ENCODE measurements at places on chromosomes 1 and 21.

GRCh38 chr1:91781901-91782622 is 103.9 kb downstream of the TGFBR3 start:
- DNase-seq: no peak

GRCh38 chr1:192809307-192810252 is 741 bp downstream of the RGS2 start:
- DNase-seq: no peak

GRCh38 chr1:115194506-115194905 is 105.2 kb upstream of the TSPAN2 start:
- DNase-seq: no peak

DNA sequence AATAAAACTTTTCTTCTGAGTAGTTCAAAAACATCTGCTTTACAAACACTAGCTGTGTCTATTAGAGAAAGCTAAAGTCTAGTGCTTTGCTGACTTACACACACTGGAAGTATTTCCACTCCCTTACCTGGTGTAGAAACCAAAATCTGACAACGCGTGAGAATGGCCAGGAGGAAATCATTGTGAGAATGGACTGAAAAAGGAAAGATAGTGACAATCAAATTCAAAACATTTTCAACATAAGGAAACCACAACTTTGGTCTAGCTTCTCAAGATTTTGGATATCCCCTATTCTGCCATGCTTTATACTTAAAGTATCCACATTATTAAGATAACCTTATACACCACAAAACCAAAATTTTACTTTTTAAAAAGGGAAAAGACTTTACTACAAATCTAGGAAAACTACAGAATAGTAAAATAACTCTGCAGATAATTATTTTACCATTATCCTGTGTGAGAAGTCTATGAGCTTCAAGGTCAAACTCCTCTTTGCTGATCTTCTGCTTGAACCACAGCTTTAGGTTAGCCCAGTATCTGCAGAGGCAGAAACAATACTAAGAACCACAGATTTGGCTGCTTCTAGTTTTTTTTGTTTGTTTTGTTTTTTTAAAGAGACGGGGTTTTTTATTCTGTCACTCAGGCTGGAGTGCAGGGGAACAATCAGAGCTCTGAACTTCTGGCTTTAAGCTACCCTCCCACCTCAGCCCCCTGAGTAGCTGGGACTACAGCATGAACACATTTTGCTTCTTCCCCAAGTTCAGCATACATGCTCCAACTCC is 6.6 kb downstream of the TADA1 start:
- no peak for DNase-seq

GRCh38 chr1:45282351-45282750 is 44.3 kb upstream of the HPDL start:
- no peak for DNase-seq

DNA sequence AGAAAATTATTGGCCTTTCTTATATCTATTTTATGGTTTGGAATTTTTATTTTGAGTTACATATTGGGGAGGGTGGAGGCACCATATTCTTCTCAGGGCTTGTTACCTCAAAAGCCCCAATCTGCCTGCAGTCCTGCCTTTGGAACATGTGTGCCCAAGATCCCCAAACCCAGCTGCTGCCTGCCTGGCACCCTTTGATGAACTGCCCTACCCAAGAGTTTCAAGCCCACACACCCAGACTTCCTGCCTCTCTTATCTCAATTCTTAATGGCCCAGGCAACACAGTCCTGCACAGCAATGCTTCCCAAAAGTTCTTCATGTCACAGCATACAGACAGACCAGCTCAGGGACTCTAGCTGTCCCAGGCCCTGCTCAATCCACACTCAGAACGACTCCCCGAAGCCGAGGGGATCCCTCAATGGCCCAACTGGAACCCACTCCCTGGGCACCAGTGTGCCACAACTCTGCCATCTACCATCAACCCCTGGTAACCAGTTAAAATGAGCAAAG is 19.2 kb downstream of the OLFML2B start:
- DNase-seq: no peak

- DNase-seq: no peak
Measured at GRCh38 chr1:83102630-83103071, 896.3 kb downstream of the TTLL7 start.

GRCh38 chr1:65341381-65341780 is 32.0 kb downstream of the DNAJC6 start:
- no peak for DNase-seq

GRCh38 chr1:83994111-83994510 is 4.8 kb downstream of the TTLL7 start:
- no peak for DNase-seq

DNA sequence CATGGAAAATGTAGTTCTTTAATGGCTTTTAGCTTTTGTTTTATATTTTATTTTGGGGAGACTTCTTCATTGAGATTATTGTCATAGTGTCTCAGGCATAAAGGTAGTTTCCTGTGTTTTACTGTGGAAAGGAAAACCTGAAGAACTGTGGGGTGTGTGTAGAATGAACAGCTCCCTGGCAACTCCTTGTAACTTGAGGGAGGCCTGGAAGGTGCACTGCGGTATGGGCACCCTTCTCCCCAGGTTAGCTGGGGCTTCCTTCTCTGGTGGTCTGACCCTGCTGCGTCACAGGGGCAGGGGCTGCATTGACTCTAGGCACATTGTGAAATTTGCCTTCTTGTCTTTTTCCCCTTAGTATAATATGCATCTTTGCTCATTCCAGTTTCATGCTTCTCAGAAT is 1.7 kb downstream of the ATP1B1 start:
- no peak for DNase-seq

- no peak for DNase-seq
Measured at GRCh38 chr1:68470388-68470970, 20.7 kb upstream of the RPE65 start.

GRCh38 chr1:52102336-52103013 is 39.4 kb upstream of the ZFYVE9 start:
- no peak for DNase-seq

DNA sequence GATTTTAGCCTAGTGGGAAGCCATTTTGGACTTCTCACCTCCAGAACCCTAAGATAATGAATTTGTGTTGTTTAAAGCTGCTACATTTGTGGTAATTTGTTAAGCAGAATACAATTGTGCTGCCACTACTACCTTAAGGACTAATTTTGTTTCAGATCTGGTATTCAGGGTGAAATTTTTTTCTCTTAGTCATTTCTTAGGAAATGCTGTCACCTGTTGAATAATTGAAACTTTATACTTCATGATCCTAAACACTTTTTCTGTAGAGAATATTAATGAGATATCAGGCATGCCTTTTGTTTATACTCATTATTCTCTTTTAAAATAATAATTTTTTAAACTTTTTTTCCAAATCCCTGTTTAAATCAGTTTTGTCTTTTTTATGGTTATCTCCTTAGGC is 246.8 kb downstream of the TGFB2 start:
- DNase-seq: no peak

DNA sequence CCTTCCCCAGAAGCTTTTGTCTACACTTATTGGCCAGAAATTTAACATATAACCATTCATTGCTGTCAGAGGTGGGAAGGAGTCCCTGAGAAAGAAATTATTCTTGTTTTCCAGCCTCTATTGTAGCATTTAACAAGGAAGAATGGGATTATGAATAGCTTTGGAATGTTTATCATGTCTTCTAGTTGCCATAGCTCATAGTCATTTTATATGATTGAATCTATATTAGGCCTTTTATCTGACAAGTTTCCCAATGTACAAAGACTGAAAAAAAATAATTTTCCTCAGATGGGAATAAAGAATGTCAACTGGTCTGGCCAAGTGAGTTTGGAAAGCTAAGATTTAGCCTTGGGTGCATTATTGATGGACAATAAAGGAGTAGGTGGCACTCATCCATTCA is 28.3 kb downstream of the PTPRC start:
- DNase-seq: no peak

GRCh38 chr1:30700528-30701257 is 22.7 kb downstream of the MATN1 start:
- no peak for DNase-seq

DNA sequence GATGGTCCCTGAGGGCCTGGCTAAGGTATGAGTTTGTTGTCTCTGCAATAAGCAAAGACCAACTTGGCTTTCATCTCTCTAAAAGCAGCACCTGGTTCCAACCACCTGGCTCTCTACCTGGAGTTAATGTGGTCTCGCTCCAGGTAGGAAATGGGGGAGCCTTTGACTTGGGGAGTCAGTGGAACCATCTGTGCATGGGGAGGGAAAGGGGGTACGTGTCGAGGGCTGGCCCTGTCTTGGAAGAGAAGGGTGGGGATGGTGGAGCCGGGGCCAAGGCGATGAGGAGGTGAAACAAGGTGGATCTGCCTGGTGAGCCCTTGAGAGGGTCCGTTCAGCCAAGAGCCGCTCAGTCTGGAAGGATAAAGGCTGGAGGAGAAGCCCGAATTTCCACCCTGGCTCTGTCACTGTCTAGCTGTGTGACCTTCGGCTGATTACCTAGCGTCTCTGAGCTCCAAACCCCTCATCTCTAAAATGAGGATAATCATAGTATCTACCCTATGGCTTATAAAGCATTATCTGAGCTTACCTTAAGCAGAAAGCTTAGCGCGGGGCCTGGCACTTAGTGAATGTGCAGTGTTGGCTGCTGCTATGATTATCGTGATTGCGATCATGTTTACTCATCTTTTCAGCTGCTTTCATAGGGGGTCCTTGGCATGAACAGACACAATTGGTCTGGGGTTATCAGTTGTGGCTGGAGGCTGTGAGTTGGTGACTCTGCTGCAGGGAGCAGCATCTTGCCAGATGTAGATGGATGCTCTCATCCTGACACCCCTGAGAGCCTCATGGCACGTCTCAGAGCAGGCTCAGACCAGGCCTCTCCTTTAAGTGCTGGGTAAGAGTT is 78.7 kb downstream of the ACTL8 start:
- no peak for DNase-seq

DNA sequence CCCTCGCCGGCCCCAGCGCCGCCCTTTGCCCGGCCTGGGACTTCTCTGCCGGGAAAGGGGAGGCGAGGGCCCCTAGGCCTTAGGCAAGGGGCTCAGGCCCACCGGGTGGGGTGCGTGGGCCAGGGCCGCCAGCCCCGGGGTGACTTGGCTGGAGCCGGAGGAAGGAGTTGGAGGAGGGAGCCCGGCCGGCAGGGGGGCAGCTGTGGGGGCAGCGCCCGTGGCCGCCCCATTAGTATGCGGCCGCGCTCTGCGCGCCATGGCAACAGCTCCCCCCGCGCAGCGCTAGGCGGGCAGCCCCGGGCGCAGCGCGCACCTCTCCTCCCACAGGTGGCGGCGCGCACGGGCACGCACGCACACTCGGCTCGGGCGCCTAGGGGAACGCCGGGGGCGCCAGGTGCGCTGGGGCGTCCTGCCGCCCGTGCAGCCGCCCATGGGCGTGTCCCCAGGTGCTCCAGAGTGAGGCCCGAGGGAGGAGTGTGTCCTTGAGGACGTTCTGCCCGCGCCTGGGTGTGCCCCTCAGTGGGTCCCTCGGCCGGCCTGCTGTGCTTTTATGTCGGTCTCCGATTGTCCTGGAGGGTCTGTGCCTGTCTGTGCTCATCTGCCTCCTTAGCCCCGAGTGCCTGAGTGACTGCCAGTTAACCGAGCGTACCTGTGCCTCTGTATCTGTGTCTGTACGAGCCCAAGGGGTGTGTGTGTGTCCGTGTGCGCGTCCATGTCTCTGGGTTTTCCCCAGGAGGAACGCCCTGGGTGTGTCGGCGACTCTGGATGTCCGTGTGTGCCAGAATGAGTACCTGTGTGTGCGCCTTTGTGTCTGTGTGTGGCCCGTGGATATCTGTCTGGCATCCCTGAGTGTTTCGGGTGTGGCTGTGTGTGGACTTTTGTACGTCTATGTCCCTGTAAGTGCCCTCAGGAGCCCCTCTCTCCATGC is 38.2 kb upstream of the WASF2 start:
- no peak for DNase-seq

- DNase-seq: no peak
Measured at GRCh38 chr1:212515329-212515760, 82.6 kb downstream of the NENF start.

GRCh38 chr1:10823000-10823401 is 26.6 kb upstream of the CASZ1 start:
- DNase-seq: no peak

DNA sequence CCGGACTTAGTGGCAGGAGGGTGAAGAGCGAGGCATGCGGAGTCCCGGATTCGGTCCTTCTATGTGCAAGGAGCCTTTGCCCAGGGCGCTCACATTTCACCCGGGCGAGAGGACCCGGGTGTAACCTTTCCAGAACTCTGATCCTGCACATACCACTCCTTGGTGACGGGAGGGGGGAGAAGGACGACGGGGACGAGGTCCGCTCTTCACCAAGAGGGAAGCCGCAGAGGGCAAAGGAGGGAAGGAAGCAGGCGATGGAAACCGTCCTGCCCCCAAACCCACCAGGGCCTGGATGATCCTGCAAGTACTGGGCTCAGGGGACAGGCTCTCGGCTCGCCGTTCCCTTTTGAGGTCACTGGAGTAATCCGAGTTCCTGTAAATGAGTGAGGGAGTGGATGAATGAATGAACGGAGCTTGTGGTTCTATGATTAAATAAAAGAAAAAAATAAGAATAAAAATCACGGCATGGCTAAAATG is 993 bp downstream of the SYPL2 start:
- DNase-seq: no peak

GRCh38 chr1:40267767-40268187 is 9.7 kb downstream of the ZMPSTE24 start:
- DNase-seq: no peak

GRCh38 chr1:221161571-221162041 is 282.4 kb downstream of the HLX start:
- DNase-seq: no peak

DNA sequence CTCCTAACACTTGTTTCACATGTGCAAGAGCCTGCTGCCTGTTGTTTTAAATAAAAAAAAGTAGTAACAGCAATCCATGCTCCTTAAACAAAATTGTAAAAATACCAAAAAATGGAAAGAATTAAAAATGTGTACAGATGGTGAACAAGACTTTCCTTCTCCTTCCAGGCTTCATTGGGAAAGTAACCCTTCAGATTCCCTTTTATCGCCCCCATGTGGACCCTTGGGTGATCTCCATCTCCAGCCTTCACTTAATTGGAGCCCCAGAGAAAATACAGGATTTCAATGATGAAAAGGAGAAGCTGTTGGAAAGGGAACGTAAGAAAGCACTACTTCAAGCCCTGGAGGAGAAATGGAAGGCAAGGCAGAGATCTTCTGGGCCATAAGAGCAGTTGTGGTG is 14.2 kb downstream of the VPS13D start:
- DNase-seq: no peak

- no peak for DNase-seq
Measured at GRCh38 chr1:3750741-3751140, 1.5 kb upstream of the CCDC27 start.

- DNase-seq: no peak
Measured at GRCh38 chr21:46168238-46168637, 12.9 kb upstream of the FTCD start.

GRCh38 chr1:9902060-9902452 is 8.0 kb downstream of the CTNNBIP1 start:
- DNase-seq: no peak

DNA sequence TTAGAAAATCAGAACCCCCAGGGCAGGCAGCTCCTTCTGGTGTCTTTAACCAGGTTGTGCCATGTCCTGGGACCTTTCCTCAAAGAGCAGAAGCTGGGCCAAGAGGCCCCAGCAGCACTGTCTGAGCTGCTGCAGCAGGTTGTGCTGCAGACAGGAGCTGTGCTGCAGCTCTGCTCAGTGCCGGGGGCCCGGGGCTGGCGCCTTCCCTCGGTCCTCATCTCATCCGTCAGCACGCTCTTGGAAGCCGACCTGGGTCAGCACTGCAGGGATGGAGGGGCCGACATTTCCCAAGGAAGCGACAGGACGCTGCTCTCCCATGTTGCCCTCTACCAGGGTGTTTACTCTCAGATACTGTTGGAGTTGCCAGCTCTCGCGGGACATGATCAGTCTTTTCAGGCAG is 11.7 kb downstream of the URB2 start:
- no peak for DNase-seq

- no peak for DNase-seq
Measured at GRCh38 chr1:108089477-108089876, 110.7 kb downstream of the SLC25A24 start.

- no peak for DNase-seq
Measured at GRCh38 chr1:118395430-118395991, 210.5 kb upstream of the SPAG17 start.

All from activated CD8-positive, alpha-beta memory T cell treated with anti-CD3 and anti-CD28 coated beads for 4 hours (primary cell).